ENCODE measurements at places on chromosomes 7 and 10. TPM values are rescaled to one million over a fixed set of nuclear protein-coding genes. Genes with fewer than 3 reads are reported as not detected.

Gene ZNF727
- 0.50 TPM for total RNA-seq

Gene ARHGEF35
- 15.7 TPM for total RNA-seq

Gene OPALIN
- not detected for total RNA-seq

Gene LRRD1
- not detected for total RNA-seq

Gene PTPRZ1
- total RNA-seq: 46.1 TPM

Gene SPDYE1
- total RNA-seq: under 0.01 TPM

Gene SNCG
- total RNA-seq: 25.7 TPM

Gene ASB10
- total RNA-seq: not detected

Gene GLCCI1
- 14.6 TPM for total RNA-seq

Gene ADCYAP1R1
- total RNA-seq: not detected

Gene NEUROD6
- not detected for total RNA-seq

Gene LIPF
- not detected for total RNA-seq

All from mammary epithelial cell (primary cell).